AG04450 (cell line): ENCODE measurements at places on chromosomes 3 and 15. TPM values are rescaled to one million over a fixed set of nuclear protein-coding genes. Genes with fewer than 3 reads are reported as not detected.

The OR5K2 gene
- polyA plus RNA-seq: not detected in 2 replicates

The RPL14 gene
- polyA plus RNA-seq: 602 and 612 TPM in 2 replicates

The SOX14 gene
- polyA plus RNA-seq: not detected in 2 replicates

The ITPKA gene
- 0.92 and 1.5 TPM in 2 replicates for polyA plus RNA-seq

The TF gene
- polyA plus RNA-seq: 0.07 and 0.15 TPM in 2 replicates

The WNT7A gene
- not detected in 2 replicates for polyA plus RNA-seq

The IL16 gene
- polyA plus RNA-seq: 3.8 and 4.6 TPM in 2 replicates

The CEMIP gene
- 221 and 231 TPM in 2 replicates for polyA plus RNA-seq

The KLF15 gene
- 0.38 and 0.53 TPM in 2 replicates for polyA plus RNA-seq

The C3orf49 gene
- polyA plus RNA-seq: not detected in 2 replicates

The INKA1 gene
- polyA plus RNA-seq: 1.9 and 2.8 TPM in 2 replicates

The SPTBN5 gene
- polyA plus RNA-seq: 0.14 and 0.30 TPM in 2 replicates

The SPATA12 gene
- polyA plus RNA-seq: not detected in 2 replicates

The AHSG gene
- not detected in 2 replicates for polyA plus RNA-seq

The PDCD10 gene
- 55.9 and 79.5 TPM in 2 replicates for polyA plus RNA-seq

The IRAK2 gene
- 7.6 and 8.9 TPM in 2 replicates for polyA plus RNA-seq

The FANCD2OS gene
- polyA plus RNA-seq: not detected in 2 replicates

The PPM1M gene
- polyA plus RNA-seq: 29.2 and 34.4 TPM in 2 replicates

The GCHFR gene
- 4.2 and 4.7 TPM in 2 replicates for polyA plus RNA-seq

The SCN11A gene
- 0.05 TPM in 2 replicates for polyA plus RNA-seq

The ZNF710 gene
- 2.2 and 3.8 TPM in 2 replicates for polyA plus RNA-seq

The HGD gene
- 0.14 and 0.15 TPM in 2 replicates for polyA plus RNA-seq

The ADGRG7 gene
- polyA plus RNA-seq: not detected in 2 replicates

The TMEM207 gene
- polyA plus RNA-seq: not detected in 2 replicates

The CLDN11 gene
- polyA plus RNA-seq: 444 and 445 TPM in 2 replicates

The ELL3 gene
- polyA plus RNA-seq: 2.3 and 2.4 TPM in 2 replicates

The DLL4 gene
- polyA plus RNA-seq: 1.5 and 2.6 TPM in 2 replicates

The KPNA4 gene
- polyA plus RNA-seq: 22.6 and 28.4 TPM in 2 replicates

The RNF13 gene
- polyA plus RNA-seq: 31.4 and 46.3 TPM in 2 replicates

The RBMS3 gene
- polyA plus RNA-seq: 32.0 and 33.4 TPM in 2 replicates

The WWTR1 gene
- polyA plus RNA-seq: 161 and 164 TPM in 2 replicates

The PPM1L gene
- polyA plus RNA-seq: 0.26 and 0.33 TPM in 2 replicates

The LRRC31 gene
- not detected in 2 replicates for polyA plus RNA-seq

The DNASE1L3 gene
- not detected in 2 replicates for polyA plus RNA-seq

The CASR gene
- not detected in 2 replicates for polyA plus RNA-seq

The ZKSCAN7 gene
- 5.7 and 8.3 TPM in 2 replicates for polyA plus RNA-seq

The IL17RB gene
- polyA plus RNA-seq: not detected in 2 replicates

The DUOXA2 gene
- polyA plus RNA-seq: not detected in 2 replicates

The CHRNA5 gene
- 4.3 and 5.2 TPM in 2 replicates for polyA plus RNA-seq

The CP gene
- polyA plus RNA-seq: 0.10 TPM in 1 of 2 replicates, not detected in the other

The SSUH2 gene
- polyA plus RNA-seq: 0.09 and 0.12 TPM in 2 replicates

The TM4SF18 gene
- polyA plus RNA-seq: 0.09 TPM in 1 of 2 replicates, not detected in the other
